ENCODE measurements at places on chromosomes 7 and 10.

DNA sequence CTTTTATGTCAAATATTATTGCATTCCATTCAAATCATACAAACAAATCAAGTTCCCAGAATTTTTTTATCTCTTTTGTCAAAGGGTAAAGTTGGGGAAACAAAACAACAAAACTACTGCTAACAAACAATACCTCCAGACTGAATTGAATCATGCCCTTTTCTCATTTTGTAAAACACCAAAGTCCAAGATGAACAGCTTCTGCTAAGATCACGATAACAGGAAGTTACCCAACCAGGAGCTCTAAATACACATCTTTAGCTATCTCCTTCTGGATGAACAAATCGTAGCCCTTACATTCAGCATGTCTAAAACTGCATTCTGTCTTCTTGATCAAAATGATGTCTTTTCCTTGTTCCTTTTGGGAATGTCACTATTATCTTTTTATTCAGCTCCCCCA is 97.4 kb downstream of the CTTNBP2 start:
- no peak for DNase-seq

DNA sequence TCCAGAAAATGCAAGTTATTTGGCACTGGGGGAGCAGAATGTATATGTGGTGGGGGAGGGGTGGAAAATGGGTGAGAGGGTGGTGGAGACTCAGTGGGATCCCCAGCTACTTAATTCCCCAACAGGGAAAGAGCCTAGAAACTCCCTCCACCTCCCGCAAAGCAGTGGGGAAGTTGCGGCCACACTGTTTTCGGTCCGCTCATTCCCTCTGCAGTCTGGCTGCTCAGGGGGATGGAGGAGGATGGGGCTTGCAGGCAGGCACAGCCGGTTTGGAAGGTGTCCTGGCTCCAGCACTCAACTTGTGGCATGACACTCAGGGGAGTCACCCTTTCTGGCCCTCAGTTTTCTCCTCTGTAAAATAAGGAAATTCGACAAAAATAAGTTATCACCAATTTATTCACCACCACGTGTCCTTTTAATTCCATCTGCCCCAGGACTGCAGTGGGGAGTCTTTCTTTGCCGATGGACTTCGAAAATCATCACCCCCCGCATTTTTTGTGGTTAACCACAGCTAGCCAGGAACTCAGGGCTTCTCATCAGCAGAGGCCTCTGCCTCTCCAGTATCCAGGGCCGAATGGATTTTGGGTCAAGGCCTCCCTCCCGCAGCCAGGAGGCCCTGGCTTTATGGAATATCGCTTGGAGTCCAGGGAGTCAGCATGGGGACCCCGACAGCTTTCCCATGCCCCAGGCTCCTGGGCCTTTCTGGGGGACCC is 1.6 kb upstream of the HTRA1 start:
- DNase-seq, result no peak

DNA sequence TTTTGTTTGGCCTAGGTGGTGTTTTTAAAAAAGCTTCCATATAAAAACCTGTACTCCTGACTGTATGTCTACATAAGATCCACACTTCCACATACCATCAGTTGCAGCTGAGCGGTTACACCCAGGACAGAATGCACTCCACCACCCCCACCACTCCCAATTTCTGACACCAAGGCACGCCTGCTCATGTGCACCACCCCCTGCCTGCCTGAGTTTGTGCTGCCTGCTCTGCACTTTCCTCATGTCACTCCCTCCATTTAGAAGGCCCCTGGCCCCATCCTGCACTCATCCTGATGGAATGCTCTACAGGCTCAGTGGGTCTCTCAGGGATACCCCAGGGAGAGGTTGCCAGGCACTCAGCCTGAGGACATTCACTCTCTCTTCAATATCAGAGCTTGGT is 6.5 kb downstream of the VPS41 start:
- no peak for DNase-seq

GRCh38 chr7:40311307-40311706 is 176.5 kb downstream of the SUGCT start:
- no peak for DNase-seq

- DNase-seq, result no peak
Measured at GRCh38 chr7:122643250-122643649, 55.7 kb downstream of the RNF133 start.
